NB4 (cell line): ENCODE measurements at places on chromosomes 1 and 21.

- DNase-seq: no peak
These were observed 670 bp upstream of the PARK7 start for GRCh38 chr1:7960867-7961215.

GRCh38 chr1:150311762-150312161, 9.6 kb upstream of the PRPF3 start:
- DNase-seq: no peak

- no peak for DNase-seq
These were observed 8.9 kb upstream of the RGS1 start for GRCh38 chr1:192566657-192567056.

DNA sequence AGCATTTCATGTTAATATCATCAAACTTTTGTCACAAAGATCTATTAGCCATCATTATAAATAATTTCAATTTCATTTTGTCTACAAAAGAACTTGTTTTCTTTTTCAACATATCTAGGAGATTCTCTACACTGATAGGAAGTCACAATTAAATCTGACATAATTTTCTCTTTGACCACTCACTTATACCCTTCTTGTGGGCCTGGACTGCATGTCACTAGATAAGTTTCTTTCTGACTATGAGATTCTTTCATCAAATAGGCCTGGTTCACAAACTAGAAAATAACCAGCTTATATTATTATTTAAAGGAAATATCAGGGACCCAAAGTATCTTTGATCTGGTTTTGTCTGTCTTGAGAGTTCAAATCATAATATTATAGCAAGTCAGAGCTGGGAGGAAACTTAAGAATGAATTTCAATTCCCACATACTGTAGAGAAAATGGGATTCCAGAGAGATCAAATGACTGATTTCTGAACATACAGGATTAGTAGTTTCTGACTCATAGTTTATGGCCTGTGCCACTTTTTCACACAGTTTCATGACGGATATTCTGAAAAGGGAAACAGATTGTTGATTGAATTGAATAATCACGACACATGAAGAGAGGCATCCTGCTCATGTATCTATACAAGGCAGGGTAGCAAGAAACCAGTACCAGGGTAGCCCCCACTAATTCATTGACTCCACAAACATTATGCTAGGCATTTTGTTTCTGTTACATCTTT, 355.8 kb downstream of the GPATCH2 start:
- DNase-seq: no peak

DNA sequence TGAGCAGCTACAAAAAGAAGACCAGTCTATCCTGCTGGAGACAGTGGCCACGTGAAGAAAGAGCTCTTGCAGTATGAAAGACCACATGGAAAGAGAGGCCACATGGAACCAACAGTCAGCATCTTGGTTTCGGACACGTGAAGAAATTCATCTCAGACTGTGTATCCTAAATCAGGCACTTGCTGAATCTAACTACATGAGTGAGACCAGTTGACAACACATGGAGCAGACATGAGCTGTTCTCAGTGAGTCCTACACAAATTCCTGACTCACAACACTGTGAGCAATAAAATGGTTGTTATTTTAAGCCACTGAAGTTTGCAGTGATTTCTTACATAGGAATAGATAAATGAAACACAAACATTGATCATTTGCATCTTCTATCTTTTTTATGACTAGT, 2.4 kb upstream of the TAF1A start:
- DNase-seq: no peak

GRCh38 chr1:107467286-107467685, 326.4 kb downstream of the NTNG1 start:
- DNase-seq: no peak
